ENCODE measurements at places on chromosomes 7 and 10. TPM values are rescaled to one million over a fixed set of nuclear protein-coding genes. Genes with fewer than 3 reads are reported as not detected.

ADAM22 gene
- 1.5 TPM for total RNA-seq

CNOT4 gene
- 22.1 TPM for total RNA-seq

CYP3A7 gene
- total RNA-seq: not detected

HOXA5 gene
- total RNA-seq: not detected

GRM3 gene
- total RNA-seq: not detected

GALNT17 gene
- total RNA-seq: 7.8 TPM

All from astrocyte (in vitro differentiated cells and primary cell).